Putamen (tissue), 1 donor: ENCODE measurements at places on chromosomes 3 and 15.
A peak's percentile ranks its signal among the peaks of the same experiment; 100 is the strongest.

DNA sequence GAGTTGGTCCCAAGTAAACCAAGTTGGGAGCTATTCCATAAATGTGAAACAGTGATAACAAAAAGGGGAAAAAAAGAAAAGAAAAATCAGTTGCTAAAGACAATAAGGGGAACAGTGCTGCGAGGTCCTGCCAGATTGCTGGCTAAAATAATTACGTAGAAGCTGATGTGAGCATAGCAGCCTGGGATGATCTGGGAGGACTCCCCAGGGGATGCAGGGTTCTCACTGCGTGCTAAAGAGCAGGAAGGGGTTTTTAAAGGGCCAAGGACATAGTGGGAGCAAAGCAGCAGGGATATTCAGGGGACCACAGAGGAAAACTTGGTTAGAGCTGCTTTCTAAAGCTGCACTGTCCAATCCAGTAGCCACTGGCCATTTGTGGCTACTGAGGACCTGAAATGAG lies 133.0 kb upstream of the UMPS start:
- DNase-seq: no peak

DNA sequence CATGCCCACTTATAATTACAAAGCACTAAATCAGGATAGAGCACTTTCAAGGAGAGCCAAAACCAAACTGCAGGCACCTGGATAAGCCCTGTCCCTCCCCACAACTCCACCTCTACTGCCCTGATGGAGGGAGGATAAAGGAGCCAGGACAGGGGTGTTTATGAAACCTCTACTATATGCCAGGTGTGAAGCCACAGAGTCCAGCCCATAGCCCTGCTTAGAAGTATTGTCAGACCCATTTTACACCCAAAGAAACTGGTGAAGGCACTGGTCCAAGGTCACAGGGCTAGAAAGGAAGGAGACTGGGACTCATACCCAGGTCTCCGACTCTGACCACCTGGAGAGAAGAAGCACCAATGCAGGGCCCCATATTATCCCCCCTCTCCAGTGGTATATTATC lies 48.7 kb downstream of the SH3BP5 start:
- no peak for DNase-seq

DNA sequence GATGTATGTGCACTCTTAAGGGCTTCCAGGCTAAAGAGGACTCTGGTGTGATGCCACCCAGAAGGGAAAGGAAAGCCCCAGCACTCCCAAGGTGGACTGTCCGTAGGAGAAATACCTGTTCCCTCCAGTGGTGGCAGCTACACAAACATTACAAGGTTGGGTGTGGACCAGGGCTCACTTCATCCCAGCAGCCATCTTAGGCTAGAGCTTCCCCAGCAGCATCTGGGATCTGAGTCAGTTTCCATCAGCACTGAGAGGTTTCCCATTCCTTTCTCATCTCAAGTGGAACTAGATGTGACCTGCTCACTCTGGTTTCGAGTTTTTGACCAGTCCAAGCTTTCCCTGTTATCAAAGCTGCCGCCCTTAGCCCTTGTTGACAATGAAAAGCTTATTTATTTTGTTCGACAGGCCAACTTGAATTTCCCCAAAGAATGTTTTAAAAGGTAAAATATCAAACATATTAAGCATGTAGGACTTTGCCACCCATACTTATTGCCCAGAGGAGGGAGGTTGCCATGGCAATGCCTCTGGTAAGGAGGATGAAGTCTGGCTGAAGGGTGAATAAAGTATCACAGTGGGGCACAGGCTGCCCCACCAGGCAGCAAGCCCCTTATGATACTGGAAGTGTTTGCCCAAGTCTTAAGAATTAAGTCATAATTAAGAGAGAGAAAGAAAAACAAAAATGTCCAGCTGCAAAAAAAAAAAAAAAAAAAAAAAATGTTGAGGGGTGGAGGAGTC lies 28.9 kb downstream of the CLDN18 start:
- no peak for DNase-seq

DNA sequence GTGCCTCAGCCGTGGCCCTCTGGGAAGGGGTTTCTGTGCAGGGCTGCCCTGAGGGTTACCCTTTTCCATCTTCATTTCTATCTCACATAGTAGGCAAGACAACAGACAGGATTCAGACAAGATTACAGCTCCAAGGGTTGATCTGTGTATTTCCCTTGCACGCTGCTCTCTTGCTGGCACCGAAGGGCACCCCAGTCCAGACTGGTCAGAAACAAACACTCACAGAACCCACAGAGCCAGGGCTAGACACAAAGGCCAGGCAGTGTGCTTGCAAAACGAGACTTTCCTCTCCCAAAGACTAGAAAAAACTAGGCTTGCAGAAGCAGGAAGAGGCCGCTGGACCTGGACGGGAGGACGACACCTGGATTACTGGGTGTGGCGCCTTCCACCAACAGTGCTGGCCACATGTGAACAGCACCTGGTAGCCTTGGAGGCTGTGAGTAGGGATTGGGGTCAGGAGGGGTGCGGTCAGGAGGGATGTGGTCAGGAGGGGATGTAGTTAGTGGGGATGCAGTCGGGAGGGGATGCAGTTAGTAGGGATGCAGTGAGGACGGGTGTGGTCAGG lies 96.8 kb downstream of the BDH1 start:
- DNase-seq: no peak

- DNase-seq: no peak
Observed at GRCh38 chr3:161551697-161552096, 55.1 kb downstream of the OTOL1 start.

DNA sequence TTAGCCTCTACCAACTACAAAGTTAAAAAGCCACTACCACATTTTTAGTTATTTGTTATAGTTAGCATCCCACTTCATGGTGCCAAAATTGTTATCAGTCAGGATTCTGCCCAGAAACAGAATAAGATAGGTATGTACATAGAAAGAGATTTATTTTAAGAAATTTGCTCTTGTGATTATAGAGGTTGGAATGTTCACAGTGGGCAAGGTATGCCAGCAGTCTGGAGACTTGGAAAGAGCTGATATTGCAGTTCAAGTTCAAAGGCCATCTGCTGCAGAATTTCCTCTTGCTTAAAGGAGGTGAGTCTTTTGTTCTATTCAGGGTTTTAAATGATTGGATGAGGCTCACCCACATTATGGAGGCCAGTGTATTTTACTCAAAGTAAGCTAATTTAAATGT lies 143.8 kb upstream of the POU1F1 start:
- no peak for DNase-seq

GRCh38 chr3:184880276-184881019 lies 68.5 kb downstream of the VPS8 start:
- DNase-seq: no peak

DNA sequence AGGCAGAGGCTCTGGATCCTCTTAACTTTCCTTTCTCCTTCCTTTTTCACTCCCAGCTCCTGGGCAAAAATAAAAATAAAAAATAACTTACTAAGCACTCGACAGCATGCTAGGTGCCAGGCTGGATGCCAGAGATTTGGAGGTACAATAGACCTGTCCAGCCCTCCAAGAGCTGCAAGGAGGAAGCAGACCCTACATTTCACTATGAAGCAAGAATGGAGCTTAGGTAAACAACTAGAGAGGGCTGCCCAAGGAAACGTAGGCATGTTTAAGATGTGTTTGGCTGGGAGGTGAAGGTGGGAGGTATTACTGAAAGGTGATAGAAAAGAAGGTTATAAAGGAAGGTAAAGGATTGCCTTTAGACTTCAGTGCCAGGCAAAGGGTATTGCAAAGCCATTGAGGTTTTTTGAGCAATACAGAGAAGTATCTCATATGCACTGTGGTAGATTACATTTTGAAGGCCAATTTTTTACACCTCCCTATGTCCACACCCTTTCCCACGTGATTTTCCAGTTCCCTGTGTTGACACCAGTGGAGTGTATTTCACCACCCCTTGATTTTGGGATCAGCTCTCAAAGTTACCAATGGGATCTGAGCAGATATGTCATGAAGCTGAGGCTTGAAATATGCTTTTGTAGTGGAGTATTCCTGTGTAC lies 69.1 kb downstream of the DCLK3 start:
- DNase-seq: no peak

DNA sequence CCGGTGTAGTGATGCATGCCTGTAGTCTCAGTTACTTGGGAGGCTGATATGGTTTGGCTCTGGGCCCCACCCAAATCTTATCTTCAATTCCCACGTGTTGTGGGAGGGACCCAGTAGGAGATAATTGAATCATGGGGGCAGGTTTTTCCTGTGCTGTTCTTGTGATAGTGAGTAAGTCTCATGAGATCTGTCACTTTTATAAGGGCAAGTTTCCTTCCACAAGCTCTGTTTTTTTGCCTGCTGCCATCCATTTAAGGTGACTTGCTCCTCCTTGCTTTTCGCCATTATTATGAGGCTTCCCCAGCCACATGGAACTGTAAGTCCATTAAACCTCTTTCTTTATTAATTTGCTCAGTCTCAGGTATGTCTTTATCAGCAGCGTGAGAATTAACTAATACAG lies 566.7 kb upstream of the NECTIN3 start:
- DNase-seq: no peak

DNA sequence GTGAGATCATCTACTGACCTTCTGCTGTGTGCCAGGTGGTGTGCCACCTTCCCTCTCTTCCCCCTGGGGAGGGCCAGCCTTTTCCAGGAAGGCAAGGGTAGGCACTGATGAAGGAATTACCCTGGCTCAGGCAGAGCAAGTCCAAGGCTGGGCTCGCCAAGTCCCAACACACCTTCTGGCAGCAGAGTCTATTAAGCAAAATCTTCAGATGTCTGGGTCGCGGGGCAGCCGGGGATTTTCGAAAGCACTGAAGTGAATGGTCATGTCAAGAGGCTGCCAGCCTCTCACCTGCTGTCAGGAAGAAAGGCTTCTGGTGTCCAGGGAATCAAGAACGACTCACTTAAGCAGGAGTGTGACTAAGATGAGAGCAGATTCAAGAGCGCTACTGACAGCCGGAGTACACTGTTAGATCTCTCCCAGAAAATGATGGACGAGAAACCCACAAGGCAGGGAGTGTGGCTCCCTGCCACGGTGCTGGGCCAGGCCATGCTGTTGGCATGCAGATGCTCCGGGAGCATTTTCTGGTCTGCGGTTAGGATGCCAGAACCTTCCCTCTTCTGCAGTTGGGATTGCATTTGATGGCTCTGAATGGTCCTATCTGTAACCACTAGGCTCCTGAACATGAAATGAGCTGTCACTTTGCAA lies 479.8 kb downstream of the SHQ1 start:
- no peak for DNase-seq

DNA sequence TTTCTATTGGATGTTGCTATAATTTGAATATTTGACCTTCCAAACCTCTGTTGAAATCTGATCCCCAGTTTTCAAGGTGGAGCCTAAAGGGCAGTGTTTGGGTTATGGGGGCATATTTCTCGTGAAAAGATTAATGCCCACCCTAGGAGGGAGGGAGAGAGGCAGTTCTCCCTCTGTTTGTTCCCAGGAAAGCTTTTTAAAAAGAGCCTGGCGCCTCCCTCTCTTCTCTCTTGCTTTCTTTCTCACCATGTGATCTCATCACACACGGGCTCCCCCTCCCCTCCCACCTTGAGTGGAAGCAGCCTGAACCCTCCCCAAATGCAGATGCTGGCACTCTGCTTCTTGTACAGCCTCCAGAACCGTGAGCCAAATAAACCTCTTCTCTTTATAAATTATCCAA lies 12.4 kb upstream of the GABRA5 start:
- no peak for DNase-seq

DNA sequence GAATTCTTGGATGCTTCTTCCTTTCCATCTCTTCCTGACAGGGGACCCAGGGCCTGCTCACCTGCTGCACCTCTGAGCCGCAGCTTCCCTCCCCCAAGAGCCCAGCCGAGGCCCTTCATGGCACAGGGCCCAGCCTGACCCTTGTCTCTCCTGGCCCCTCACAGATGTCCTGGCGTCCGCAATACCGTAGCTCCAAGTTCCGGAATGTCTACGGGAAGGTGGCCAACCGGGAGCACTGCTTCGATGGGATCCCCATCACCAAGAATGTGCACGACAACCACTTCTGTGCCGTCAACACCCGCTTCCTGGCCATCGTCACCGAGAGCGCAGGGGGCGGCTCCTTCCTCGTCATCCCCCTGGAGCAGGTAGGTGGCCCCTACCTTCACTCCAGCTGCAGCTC lies 66.2 kb downstream of the CORO2B start:
- DNase-seq: no peak

GRCh38 chr15:84625123-84625522 lies 24.3 kb downstream of the ZSCAN2 start:
- no peak for DNase-seq

GRCh38 chr3:58237941-58238681 lies 519 bp downstream of the ABHD6 start:
- DNase-seq: peak; percentile 70

DNA sequence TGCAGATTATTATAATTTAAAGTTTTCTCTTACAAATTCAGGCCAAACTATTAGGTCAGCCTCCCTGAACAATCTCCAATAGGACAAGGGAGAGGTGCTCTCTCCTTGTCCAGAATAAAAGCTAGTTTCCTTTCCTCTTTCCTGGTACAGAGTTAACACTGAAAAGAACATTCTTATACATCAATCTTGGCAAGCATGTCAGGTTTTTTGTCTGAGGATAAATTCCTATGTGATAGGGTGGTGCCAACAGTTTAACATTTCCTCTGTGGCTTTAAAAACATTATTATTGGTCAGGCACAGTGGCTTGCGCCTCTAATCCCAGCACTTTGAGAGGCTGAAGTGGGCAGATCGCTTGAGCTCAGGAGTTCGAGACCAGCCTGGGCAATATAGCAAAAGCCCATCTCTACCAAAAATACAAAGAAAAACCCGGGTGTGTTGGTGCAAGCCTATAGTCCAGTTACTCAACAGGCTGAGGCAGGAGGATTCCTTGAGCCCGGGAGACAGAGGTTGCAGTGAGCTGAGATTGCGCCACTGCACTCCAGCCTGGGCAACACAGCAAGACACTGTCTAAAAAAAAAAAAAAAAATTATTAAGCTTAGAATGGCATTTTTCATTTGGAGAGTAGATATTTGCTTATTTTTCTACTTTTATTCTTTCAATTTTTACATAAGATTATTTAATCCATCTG lies 13.7 kb upstream of the ULK4 start:
- no peak for DNase-seq

DNA sequence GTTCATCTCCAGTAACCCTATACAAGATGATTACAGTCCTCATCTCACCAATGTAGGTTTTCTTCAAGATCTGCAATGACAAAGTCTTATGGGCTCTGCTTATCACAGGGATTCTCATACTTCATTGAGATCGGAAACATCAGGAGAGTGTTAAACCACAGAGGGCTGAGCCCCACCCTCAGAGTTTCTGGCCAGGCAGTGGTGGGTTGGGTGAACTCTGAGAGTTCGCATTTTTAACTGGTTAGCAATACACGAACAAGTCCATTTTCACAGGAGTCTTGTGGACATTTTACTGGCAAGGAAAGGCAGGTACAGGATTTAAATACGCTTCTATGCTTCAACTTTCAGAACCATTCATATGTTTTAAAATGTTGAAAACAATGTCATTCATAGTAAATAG lies 366.7 kb upstream of the ROBO2 start:
- no peak for DNase-seq
